Esophagus mucosa (tissue), 1 donor: ENCODE measurements at places on chromosomes 7 and 10. TPM values are rescaled to one million over a fixed set of nuclear protein-coding genes. Genes with fewer than 3 reads are reported as not detected.

The UNC5B gene
- 37.0 TPM for total RNA-seq

DNA sequence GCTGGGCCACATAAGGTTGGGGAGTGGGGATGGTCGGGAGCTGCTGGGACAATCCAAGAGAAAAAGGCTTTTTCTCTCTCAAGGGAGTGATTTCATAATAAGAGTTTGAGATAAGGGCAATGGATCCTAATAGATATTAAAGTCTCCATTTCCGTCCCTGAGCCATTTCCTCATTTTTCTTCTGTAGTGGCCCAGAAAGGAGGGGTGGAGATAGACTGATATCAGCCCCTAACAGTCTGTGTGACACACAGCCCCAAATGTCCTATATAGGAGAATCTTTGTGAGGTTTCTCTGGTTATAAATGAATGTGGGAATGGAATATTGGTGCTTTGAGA, 35.2 kb downstream of the PRSS2 start:
- no peak for ATAC-seq

- no peak for ATAC-seq
Measured at GRCh38 chr7:21967598-21968003, 21.9 kb upstream of the CDCA7L start.

The PDGFA gene
- 4.1 TPM for total RNA-seq

The GSAP gene
- 9.8 TPM for total RNA-seq

GRCh38 chr10:133394801-133395221, 854 bp downstream of the MTG1 start:
- peak; percentile 4 for ATAC-seq

DNA sequence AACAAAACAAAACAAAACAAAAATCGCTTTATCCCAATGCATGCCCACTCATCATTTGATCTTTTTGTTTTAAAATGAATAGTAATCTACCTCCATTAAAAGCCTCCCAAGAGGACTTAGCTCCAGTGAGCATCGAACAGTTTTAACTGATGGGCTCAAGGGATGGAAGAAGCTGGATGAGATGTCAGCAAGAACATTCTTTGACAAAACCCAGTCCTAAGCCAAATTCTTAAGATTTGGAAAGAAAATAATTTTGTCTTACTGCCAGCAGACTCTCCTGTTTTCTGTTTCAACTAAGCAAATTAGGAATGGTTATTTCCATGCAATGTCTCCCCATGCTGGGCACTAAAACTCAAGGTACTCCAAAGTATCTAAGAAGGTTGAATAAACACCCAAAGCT, 127.3 kb downstream of the RNLS start:
- no peak for ATAC-seq

GRCh38 chr10:67088036-67088435, 162.2 kb downstream of the LRRTM3 start:
- no peak for ATAC-seq

DNA sequence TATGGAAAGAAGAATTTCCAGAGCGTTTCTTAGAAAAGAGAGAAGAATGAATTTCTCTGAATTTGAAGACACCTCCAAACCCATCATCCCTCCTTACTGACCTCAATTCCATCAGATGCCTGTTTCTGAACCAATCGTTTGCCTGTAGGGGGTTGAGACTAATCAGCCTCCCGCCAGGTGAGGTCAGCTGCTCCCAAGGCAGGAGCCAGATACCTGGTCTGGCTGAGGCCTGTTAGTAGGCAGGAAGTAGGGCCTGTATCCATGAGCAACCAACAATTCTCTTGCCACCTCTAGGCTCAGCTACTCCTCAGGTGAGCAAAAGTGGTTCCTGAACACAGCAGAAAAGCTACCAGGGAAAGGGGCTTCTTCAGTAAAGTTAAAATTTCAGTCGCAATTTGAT, 50.3 kb downstream of the HTR5A start:
- ATAC-seq = no peak

The LRMDA gene
- total RNA-seq = 1.8 TPM

- ATAC-seq = no peak
Measured at GRCh38 chr10:113341138-113341537, 211.7 kb upstream of the HABP2 start.

GRCh38 chr10:86017841-86018734, 348.5 kb downstream of the GRID1 start:
- ATAC-seq = no peak

The RET gene
- 0.20 TPM for total RNA-seq
